Naive thymus-derived CD8-positive, alpha-beta T cell (primary cell): ENCODE measurements at places on chromosomes 2 and 18.

GRCh38 chr2:8754106-8754776, 72.4 kb downstream of the ID2 start:
- DNase-seq, result no peak

DNA sequence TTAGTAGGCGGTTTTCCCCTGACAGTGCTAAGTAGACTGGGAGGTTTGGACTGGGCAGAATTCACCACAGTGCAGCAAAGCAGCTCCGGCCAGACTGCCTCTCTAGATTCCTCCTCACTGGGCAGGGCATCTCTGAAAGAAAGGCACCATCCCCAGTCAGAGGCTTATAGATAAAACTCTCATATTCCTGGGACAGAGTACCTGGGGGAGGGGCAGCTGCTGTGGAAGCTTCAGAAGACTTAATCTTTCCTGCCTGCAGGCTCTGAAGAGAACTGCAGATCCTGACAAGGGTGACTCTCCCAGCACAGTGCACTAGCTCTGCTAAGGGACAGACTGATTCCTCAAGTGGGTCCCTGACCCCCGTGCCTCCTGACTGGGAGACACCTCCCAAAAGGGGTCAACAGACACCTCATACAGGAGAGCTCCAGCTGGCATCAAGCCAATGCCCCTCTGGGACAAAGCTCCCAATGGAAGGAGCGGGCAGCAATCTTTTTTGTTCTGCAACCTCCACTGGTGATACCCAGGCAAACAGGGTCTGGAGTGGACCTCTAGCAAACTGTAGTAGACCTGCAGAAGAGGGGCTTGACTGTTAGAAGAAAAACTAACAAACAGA, 266.8 kb upstream of the CRIM1 start:
- DNase-seq, result no peak

GRCh38 chr2:232628466-232629128, 4.8 kb upstream of the EFHD1 start:
- no peak for DNase-seq

- DNase-seq, result no peak
These were observed 199.5 kb downstream of the NDUFA10 start for GRCh38 chr2:239825705-239825979.

DNA sequence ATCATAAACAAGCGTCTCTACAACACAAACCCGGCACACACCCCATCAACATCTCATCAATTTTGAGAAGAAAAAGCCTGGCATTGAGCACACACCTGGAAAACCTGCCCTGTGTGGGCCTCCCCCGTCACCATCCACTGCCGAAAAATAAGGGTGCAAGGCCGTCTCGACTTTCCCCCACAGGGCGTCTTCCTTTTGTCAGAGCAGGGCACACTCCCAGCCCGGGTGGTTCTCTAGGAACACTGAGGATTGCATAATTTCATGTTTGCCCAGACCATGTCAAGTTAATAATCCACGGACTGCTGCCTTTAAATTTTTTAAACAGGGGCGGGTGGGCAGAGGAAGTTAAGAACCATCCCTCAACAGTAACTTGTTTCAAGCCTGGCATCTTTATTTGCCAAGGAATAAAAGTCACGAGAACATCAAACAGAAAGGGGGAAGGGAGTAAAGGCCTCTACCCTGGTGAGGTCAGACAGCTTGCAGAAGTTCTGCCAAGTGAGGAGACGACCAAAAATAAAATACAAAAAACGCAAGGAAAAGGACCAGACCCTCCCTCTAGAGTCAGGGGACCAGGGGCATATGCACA, 2.1 kb downstream of the TFCP2L1 start:
- no peak for DNase-seq

DNA sequence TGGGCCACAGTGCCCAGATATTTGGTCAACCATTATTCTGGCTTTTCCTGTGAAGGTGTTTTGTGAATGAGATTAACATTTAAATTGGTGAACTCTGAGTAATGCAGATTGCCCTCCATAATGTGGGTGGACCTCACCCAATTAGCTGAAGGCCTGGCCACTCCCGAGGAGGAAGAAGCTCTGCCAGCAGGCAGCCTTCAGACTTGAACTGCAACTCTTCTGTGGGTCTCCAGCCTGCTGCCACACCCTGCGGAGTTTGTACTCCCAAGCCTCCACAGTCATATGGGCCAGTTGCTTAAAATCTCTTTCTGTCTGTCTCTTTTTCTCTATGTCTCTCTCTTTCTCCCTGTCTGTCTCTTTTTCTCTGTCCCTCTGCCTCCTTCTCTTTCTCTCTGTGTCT, 262.7 kb downstream of the MYCN start:
- DNase-seq, result no peak

GRCh38 chr2:150863691-150864090, 376.2 kb upstream of the RND3 start:
- DNase-seq, result no peak

DNA sequence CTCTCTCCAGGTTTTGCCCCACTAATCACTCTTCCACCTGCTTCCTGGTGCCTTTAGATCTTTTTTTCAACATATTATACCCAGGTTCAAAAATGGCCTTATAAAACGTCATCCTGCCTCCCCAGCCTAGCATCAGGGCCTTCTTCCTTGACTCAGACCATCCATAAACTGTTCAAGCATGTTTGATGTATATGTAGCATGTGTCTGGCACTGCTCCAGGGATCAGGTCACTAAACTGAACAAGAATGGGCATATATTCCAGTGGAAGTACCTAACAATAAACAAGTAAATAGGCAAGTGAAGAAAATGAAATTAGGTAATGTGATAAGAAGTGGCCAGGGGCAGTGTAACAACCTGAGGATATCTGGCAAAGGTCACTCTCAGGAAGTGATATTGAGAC, 141.2 kb downstream of the TRIB2 start:
- DNase-seq, result no peak

DNA sequence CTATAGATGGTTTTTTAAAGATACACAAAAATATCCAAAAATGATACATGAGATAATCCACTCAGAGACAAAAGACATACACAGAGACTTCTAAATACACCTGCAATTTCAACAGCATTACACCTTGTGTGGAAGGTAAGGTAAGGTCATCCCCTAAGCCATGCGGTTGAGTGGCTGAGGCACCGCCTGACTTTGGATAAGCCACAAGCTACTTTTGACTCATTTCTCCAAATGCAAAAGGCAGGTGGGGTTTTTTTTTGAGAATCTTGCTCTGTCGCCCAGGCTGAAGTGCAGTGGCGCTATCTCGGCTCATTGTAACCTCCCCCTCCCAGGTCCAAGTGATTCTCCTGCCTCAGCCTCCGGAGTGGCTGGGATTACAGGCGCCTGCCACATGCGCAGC, 13.1 kb downstream of the AP1S3 start:
- DNase-seq, result no peak

DNA sequence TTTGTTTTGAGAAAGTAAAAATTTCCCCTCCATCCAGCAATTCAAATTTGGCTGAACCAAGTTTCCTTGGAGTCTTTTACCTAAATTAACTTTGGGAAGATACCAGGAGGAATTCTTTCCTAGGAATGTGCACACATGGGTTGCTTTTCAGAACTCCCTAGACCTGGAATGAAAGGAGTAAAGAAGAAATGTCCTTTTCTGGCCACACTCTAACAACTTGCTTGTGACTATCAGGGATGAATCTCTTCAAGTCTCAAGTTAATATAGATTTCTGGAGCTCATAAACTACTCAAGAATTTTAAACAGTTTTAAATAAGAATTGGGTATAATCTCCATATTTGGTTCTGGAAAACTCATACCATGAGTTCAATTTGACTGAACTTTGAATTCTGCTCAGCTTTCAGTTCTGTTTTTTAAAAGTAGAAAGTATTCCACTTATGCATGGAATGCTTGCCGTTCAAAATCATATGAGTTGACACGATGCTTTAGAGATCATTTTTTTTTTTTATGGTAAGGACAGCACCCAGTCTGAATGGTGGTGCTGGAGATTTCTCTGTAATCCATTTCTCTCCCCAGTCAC, 7.7 kb downstream of the RASGRP3 start:
- DNase-seq, result no peak

- DNase-seq, result no peak
These were observed 1.3 kb downstream of the SFTPB start for GRCh38 chr2:85666435-85667316.

GRCh38 chr2:70828914-70829824, 6.4 kb downstream of the CD207 start:
- no peak for DNase-seq

DNA sequence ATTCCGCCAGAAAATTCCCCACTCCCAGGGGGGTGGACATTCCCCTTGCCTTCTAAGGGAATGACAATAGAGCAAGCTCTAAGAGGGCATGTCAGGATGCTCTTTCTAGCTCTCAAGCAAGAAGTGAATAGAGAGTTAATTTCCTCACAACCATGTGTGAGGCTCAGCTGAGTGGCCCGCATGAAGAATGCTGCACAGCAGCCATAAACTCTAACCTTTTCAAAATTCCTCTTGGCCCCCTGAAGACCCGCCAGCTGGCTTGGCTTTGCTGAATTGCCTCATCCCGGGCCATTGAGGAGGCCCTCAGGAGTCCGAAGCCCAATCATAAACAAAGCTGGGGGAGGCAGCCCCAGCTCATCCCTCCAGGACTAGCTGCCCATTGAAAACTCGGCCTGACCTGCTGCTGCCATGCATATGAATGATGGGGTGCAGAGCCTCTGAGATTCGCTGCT, 38.2 kb downstream of the NRP2 start:
- DNase-seq, result no peak

DNA sequence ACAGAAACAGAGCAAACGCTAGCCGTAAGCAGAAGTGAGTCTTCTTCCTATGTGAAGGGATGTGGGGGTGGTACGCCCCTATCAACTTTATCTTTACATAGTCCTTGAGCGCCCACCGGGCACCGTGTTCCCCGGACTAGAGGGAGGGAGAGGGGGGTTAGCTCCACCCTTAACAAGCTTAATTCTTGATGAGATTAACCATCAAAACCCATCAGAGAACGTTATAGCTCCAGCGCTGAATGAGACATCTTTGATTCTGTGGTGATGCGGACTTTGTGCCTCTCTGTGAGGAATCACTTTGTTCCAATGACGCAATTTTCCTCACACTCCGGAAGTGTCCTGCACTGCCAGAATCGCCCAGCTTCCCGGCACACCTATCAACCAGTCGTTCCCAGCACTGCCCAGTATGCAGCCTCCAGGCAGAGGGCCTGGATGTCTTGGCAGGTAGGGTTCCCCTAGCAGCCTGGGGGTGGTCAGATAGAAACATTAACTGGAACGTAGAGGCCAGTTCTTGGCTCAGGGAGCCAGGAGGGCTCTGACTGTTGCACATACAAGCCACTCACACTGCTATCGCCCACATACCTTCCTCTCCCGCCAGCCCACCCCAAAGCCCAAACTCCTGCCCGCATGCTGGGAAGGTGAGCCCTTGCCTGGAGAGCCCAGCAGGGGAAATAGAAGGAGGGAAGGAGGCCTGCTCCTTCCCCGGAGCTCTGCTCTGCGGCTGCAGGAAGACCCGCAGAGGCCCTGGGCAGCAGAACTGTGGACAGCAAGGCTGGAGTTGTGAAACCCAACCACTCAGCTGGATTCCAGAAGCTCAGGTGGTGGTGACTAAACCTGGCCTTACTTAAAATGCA, 1.9 kb upstream of the ODC1 start:
- DNase-seq, result no peak

DNA sequence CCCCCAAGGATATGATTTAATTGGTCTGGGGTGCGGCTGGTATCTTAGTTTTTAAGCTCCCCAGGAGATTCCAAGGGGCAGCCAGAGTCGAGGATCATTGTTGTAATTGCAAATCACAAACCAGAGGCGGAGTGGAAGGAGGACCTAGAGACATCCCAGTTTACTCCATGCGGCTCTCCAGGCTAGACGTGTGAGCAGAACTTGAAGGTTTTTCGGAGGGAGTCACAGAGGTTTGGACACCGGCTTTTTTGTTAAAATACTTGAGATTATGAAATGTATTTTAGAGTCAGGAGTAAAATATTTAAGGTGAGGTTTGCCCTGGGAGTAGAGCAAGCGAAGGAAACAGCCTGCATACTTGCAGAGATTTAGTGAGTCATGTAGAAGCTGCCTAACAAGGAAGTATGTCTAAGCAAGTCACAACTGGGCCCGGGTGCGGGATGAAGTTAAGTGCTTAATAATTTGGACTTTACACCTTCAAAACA, 39.5 kb downstream of the TGOLN2 start:
- DNase-seq, result no peak

- DNase-seq, result no peak
These were observed 130.0 kb upstream of the PXDN start for GRCh38 chr2:1874101-1874865.

- no peak for DNase-seq
These were observed 94.3 kb upstream of the TEX51 start for GRCh38 chr2:126804347-126804746.

GRCh38 chr2:234249873-234250272, 199.4 kb downstream of the SPP2 start:
- no peak for DNase-seq

GRCh38 chr2:183825710-183826109, 701.5 kb downstream of the NUP35 start:
- no peak for DNase-seq

DNA sequence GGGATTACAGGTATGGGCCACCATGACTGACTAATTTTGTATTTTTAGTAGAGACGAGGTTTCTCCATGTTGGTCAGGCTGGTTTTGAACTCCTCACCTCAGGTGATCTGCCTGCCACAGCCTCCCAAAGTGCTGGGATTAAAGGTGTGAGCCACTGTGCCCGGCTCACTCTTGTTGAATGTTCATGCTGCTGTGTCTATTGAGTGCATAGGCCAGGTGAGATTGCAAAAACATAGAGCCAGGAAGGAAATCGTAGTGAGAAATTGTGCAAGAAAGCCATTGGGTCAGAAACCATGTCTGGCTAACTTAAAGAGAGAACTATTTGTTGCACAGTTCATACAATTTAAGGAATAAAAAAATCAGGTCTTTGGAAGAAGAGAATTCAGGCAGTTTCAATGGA, 45.5 kb upstream of the FZD5 start:
- no peak for DNase-seq

DNA sequence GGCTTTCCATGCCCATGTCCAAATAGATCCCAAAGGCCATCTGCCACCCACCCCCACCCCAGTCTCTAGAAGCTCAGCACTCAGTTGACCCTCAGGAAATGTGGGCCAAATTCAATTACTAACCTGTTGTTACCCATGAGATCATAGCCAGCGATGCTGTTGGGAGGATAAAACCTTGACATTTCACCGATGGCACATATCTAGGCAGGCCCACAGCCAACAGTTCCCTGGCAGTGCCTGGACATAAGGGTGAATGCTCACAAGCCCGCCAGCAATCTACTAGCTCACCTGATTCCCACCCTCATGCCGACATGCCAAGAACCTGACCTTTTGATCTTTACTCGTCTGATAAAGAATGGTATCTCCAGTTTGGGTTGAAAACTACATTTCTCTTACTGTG, 11.8 kb upstream of the ACOXL start:
- no peak for DNase-seq

DNA sequence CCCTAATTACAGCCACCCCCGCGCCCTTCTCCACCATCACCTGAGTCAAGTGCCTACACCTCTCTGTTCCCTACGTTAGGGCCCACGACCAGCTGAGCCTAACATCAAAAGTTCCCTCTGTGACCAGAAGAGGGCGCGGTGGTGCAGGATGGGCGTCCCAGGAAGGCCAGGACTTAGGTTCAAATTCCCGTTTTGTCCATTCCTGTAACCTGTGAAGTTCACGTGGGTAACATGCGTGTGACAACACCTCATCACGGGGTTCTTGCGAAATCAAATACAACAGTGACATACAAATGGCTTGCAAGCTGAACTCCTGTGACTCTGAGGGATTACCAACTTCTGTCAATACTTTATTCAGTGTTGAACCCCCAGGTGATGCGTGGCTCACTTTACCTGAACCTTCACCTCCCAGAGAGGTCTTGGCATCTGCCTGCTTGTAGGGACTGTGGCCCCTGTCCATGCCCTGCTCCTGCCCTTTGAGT, 207.9 kb downstream of the ARL4C start:
- peak; percentile 71 for DNase-seq
